AG08396 (cell line): ENCODE measurements at places on chromosomes 3 and 15.

- DNase-seq, result no peak
Observed at GRCh38 chr3:170941551-170941950, 33.1 kb upstream of the EIF5A2 start.

GRCh38 chr15:92682741-92683510 lies 27.4 kb upstream of the FAM174B start:
- DNase-seq, result no peak

- no peak for DNase-seq
Observed at GRCh38 chr15:72042865-72043264, 75.1 kb downstream of the MYO9A start.

DNA sequence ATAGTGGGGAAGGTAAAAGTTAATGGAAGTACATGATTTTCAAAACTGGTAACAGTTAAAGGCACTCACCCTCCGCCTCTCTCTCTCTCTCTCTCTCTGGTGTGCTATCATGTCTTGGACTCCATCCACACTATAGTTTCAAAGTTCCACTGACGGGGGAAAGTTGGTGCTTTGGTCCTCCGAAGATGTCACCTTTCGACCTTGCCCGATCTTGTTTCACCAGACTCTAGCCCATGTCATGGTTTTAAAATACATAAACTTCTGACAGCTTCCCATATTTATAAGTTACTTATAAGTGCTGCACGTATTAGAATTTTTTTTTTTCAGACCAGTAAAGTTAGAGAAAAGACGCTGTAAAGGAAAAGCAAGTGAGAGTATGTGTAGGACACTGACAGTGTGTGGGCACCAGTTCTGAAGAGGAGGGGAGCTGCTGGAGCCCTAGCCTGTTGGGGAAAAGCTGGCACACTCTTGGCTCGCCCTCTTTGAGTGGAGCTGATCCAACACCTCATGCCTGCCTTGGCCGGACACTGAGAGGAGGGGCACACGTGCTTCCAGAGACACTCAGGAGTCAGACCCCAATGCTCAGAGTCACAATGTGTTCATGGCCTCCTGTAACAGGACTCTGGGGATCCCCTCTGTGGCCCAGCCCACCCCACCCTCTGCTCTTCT lies 200.5 kb upstream of the TPM1 start:
- no peak for DNase-seq

DNA sequence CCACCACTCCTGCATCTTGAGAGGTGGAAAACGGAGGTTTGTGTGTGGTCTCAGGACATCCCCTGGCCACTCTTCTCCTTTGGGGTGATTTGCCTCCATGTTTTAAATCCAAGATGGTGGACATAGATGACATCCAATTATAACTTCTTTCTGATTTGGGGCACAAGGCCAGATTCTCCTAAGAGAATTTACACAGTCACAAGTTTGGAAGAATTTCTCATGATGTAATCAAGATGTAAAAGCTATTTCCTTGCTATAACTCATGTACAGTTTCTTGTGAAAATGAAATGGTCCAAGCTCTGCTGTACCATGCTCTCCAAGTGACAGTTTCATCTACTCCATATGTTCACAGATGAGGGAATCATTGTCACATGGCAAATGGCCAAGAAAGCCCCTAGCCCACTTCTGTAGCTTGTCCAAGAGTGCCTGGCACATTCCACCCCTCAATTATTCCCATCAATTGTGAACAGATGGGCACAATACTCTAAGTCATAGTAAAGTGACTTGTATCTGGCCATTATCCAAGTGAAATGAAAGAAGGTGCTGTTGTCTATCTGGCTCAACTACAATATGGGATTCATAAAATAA lies 134.6 kb upstream of the ROPN1 start:
- DNase-seq, result no peak

GRCh38 chr3:175956964-175957363 lies 1097.8 kb downstream of the NAALADL2 start:
- DNase-seq, result no peak

GRCh38 chr3:37171144-37171543 lies 3.2 kb downstream of the LRRFIP2 start:
- DNase-seq, result no peak

DNA sequence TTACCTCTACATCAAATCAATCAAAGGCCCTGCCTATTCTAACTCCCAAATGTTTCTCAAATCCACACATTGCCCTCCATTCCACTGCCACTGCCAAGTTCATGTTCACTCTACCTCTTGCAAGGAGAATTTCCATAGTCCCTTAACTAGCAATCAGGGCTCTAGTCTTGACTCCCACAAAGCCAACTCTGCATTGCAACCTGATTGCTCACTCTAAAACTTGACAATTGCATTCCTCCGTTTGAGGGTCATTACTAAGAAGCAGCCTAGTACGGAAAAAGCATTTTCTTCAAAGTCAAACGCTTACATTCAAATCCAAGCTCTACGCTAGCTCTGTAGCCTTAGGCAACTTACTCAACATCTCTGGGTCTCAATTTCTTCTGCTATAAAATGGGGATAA lies 1.2 kb downstream of the CPA3 start:
- DNase-seq, result no peak

- no peak for DNase-seq
Observed at GRCh38 chr3:114445233-114445632, 151.4 kb downstream of the TIGIT start.

GRCh38 chr3:161977063-161977462 lies 480.5 kb downstream of the OTOL1 start:
- DNase-seq, result no peak

DNA sequence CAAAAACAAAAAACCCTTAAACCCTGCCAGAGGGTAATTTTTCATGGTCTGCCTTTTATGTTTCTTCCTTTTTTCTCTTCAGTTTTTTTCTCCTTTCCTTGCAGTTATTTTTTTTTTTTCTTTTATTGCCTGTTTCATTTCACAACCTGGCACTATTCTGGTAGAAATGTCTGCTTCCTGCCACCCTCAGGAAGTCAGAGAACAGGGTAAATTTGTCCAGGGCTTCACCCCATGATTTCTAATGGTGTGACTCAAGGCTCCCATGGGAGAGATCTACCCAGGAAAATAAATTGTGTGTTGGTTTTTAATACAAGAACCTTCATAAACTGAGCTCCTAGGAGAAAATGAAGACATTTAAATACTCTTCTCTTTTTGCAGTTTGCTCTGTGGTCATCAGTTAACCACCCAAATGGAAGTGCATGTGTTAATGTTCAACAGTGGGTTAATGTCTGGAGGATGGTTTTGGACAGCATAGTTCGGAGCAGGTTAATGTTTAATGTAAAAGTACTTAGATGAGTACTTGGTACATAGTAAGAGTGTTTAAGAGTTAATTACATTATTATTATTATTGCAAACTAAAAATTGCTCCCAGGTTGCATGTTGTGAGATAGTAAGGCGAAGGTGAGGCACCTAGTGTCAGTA lies 45.9 kb downstream of the CGNL1 start:
- no peak for DNase-seq

DNA sequence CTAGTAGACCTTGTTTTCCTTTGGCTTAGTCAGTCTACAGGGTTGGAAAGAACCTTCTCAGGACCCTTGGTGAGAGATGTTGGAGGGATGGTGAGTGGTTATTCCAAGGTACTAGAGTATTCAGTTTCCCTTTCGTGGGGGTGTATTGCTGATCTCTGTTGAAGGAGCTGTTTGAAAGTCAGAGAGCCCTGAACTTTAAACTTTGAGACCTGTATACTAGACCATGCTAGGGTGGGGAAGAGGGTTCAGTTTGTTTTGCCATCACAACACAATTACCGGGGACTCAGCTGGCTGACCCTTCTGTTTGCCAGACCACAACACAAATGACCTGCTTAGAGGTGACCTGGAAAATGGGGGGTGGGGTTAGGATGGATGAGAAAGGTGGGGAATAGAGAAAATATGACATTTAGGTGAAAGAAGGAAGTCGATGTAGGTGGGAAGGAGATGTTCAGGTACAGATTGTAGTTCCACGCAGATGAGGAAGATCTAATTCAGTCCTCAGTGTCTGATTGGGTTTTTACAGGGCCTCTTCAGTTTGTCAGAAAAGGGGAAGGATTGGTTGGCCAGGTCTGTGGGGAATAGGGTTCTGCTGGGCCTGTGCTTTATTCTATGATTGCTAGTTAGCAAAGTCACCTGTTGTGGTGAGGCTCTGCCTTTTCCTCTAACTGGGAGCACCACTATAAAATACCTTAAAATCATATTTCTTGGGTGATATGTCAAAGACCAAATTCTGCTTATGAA lies 6.8 kb downstream of the UBE2E2 start:
- DNase-seq, result no peak

DNA sequence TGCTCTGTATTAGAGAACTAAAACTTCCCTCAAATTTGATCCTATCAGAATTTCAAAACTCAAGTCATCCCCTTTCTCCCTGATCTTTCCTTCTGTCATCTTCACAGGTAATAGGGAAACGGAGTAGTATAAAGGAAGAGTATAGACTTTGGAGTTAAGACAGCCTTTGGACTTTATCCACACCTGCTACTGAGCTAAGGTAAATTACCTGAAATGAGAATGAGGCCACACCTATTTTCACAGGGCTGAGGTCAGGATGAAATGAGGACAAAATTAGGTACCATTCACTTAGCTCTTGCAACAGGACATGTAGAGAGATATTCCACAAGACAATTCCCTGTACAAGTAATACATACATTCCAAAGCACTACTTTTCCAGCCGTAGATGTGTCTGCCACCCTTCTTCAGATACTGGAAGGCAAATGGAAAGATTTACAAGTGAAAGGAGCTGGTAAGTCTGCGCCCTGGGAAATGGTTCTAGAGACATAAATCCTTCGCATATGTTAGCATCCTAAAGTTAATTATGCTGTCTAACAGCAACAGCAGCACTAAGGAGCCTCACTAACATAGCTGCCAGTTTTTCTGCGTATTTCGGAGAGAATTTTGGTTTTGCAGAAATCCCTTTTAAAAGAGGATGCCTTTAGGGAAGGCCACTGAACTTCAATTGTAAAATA lies 461.8 kb downstream of the SHQ1 start:
- DNase-seq, result no peak

- no peak for DNase-seq
Observed at GRCh38 chr3:11481556-11481955, 162.2 kb downstream of the VGLL4 start.

DNA sequence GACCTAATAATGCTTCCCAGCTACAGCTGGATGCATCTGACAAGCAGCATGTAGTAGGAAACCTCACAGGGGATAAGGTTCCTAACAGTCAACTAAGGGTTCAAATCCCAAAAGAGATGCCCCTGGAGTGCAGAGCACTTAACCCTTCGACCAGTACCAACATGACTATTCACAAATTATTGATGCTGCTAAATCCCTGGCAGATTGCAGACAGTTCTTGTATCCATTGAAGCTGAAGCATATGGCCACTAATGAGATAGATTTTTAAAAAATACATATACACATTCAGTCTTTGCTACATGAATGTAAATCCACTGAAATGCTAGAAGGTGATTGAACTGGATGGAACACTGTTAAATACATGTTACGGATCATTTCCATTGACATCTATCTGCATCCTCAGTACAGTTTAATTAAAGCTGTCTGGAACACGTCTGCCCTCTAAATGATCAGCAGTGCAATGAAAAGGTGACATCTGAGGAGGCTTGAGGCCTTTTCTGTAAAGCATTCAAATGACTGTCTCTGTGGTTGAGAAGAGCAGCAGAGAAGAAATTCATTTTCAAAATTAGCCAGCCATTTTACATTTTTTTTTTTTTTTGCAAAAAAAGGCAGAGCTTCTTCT lies 19.5 kb upstream of the NANOGP8 start:
- no peak for DNase-seq

DNA sequence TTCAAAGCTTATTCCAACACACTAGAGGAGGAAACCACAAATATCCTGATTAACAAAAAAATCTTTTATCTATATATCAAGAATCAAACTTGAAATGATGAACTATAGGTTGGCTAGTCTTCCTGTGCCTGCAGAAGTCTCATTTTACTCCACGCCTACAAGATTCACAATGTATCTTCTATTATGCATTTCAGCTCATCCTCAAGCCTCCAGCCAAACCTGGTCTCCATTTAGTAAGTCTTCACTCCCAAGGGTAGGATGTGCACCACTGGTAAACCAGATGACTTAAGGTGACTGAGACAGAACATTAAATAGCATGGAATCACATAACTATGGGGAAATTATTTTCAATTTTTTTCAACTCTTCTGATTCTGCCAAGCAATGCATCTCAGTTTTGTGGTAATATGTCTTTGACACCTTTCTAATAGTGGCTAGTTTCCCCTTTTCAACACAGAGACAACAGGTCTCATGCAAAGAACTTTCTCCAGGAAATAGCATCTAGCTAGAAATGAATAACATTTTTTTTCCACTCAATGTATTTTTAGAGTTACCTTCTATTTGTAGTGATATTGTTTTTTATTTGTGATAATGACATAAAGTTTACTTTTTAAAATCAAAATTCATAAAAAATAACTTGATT lies 166.9 kb downstream of the TNIK start:
- no peak for DNase-seq

DNA sequence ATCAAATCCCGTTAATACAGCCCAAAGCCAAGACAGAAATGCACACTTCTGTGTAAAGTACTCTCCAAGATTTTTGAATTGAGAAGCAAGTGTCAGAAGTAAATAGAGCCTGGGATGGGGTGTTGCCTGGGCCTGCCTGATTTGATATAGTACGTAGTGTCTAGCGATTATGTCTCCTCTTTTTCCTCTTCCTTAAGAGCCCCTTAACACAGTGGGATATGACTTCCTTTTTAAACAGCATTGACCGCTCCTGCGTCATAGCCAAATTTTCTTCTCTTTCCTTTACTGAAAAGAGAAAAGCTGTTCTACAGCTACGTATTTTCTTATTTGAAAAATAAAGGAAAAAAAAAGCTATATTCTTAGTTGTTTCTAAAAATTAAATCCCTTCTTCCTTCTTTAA lies 97.7 kb downstream of the PLCL2 start:
- no peak for DNase-seq

DNA sequence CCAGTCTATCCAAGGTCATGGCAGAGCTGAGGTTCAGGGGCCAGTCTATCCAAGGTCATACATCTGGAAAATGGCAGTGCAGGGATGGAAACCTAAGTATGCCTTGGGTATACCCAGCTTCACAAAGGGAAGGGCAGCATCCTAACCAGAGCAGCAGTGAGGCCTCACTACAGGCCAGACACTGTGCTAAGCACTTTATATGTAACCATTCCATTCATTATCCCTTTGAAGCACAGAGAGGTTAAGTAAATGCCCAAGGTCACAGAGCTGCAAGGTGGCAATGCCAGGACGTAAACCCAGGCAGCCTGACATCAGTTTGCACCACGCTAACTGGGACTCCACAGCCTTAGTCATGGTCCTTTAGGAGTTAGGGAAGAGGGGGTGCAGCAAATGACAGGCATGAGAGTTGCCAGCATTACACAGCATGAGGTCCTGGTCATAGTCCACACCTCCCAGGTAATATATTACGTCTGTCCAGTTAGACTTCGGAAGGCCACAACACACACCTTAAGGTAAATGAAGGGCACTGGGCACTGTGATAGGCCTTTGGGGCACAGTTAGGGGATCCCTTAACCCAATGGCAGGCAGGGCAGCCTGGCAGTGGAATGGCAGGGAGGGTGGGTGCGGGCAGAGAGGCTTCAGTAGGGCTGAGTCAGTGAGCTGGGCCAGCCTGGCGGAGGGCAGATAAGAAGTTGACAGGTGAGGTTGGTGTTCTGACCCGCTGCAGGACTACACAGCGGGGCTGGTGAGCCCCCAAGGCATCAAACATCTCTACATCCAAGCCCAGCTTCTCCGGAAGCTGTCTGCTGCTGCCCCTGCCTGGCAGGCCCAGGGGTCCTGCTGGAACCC lies 21.1 kb upstream of the CORO2B start:
- no peak for DNase-seq

GRCh38 chr15:77773903-77774302 lies 141.2 kb upstream of the LINGO1 start:
- DNase-seq, result no peak

GRCh38 chr15:32685576-32685975 lies 32.2 kb upstream of the GREM1 start:
- DNase-seq, result no peak
